ENCODE measurements at places on chromosomes 5 and 9. TPM values are rescaled to one million over a fixed set of nuclear protein-coding genes. Genes with fewer than 3 reads are reported as not detected.

- DNase-seq, result no peak
Observed at GRCh38 chr5:13601112-13601511, 343.4 kb downstream of the DNAH5 start.

GRCh38 chr5:173103411-173103810, 40.9 kb upstream of the BNIP1 start:
- DNase-seq, result no peak

GRCh38 chr5:40480392-40480791, 199.3 kb upstream of the PTGER4 start:
- DNase-seq, result no peak

- no peak for DNase-seq
Observed at GRCh38 chr9:14511452-14511851, 181.8 kb downstream of the ZDHHC21 start.

DNA sequence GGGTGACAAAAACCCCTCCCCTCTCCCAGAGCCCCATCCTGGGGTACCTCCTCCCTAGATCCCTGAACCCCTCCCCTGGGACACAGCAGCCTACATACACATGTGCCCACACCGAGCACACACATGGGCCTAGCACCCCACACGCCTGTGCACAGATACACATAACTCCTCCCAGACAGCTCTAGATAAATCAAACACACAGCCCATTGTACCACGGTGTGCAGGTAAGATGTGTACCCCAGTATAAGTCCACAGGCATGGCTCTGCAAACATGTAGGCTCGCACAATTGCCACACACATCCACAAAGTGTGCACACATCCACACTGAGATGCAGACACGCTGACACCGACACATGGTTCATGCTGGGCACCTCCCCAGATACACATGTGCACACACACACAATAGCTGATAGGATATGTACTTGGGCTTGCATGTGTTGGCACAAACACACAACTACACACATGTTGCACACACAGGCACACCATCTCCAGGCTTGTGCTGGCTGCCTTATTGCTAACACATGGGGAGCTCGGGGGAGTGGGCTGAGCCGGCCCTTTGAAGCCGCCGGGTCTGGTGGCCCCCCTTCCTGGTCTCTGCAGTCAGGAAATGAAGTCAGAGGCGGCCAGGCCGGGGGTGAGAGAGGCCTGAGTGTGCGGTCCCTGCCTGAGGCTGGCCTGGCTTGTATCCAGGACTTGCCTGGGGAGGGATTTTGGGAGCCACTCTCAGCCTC, 30.2 kb downstream of the GOLGA2 start:
- peak; percentile 88 for DNase-seq

- DNase-seq, result no peak
Observed at GRCh38 chr5:1552521-1553255, 28.9 kb upstream of the LPCAT1 start.

- DNase-seq, result no peak
Observed at GRCh38 chr9:87071473-87071872, 124.2 kb upstream of the GAS1 start.

GRCh38 chr9:128393145-128393775, 22.1 kb downstream of the URM1 start:
- no peak for DNase-seq

DNA sequence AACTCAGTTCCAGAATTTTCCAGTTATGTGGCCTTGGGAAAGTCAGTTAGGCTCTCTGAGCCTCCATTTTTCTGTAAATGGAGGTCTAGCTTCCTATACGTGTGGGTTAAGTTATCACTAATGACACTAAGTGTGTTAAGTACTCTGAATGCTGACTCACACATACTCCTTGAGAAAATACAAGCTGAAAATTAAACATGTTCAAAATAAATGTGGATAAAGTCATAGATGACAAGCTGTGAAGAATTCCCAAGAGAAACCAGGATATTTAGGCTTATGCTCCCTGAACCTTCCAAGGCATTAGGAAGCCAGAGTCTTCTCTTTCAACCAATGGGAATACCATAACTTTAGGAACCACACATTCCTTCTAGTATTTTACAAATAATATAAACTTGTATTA, 58.1 kb downstream of the ABCA1 start:
- DNase-seq, result no peak

- no peak for DNase-seq
Observed at GRCh38 chr5:150298701-150299451, 3.8 kb downstream of the ARSI start.

DNA sequence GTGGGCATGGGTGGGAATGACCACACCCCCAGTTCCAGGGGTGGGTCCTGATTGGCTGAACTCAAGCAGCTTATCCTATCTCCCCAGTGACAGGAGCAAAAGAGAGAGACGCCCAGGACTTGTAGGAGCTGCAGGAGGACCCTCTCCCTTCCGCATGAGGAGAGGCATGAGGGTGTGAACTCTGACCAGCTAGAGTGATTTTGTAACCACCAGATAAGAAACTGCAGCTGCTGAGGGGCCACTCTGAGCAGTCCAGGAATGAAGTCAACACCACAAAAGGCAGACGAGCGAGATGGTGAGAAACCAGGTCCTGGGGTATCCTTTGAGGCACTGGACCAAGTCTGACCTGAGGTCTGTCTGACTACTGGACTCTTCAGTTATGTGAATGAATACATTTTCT, 521.9 kb downstream of the BNC2 start:
- no peak for DNase-seq

Gene PDE6A
- polyA plus RNA-seq, result not detected

Gene IFNA21
- polyA plus RNA-seq, result not detected

Gene PCDHB7
- polyA plus RNA-seq, result 0.97 TPM

Gene PAX5
- not detected for polyA plus RNA-seq

Gene HTR4
- polyA plus RNA-seq, result not detected

Gene LCN2
- polyA plus RNA-seq, result 8.2 TPM

Gene SH3RF2
- 1.3 TPM for polyA plus RNA-seq

All from kidney (tissue), 22 donors.